Urinary bladder (tissue), 4 donors: ENCODE measurements at places on chromosomes 1 and 21.

DNA sequence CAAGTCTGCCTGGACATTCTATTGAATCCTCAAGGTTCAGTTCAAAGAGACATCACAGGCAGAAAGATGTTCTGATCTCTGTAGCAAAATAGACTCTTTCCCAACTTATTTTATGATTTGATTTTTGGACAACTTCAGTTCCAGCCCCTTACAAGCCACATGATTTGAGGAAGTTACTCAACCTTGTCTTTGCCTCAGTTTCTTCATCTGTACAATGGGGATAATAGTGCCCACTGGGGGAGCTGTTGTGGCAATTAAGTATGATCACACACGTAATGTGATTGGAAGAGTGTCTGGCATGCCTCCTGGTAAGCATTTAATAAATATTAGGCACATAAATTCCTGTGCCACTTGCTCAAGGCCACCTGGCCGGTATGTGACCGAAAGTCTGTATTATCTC lies 130.6 kb downstream of the DAB1 start:
- no peak for DNase-seq

DNA sequence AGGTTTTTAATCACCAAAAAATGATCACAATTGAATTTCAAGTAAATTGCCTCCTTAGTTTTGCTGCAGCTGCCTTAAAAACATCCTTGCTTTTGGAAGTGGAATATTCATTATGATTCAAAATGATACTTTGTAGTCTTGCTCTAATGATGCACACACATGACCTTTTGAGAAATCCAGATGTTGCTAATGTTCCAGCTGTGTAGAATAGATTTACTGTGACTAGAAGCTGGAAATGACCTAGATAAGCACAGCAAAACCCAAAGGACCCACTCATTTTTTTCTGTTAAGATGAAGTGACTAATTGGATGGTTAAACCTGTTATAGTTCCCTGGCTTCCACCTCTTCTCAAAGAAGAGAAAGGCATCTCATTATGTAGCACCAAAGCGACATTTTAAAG lies 64.6 kb upstream of the RALGPS2 start:
- no peak for DNase-seq

GRCh38 chr1:66434096-66434495 lies 99.9 kb upstream of the SGIP1 start:
- DNase-seq = no peak

GRCh38 chr1:234758851-234759250 lies 148.9 kb upstream of the IRF2BP2 start:
- no peak for DNase-seq
